ENCODE measurements at places on chromosomes 6 and 20.
A peak's percentile ranks its signal among the peaks of the same experiment; 100 is the strongest.

- DNase-seq: peak; percentile 78
Observed at GRCh38 chr6:42197555-42198362, 3.0 kb upstream of the GUCA1B start.

GRCh38 chr6:11987386-11987785, 24.7 kb upstream of the HIVEP1 start:
- peak; percentile 4 for DNase-seq

DNA sequence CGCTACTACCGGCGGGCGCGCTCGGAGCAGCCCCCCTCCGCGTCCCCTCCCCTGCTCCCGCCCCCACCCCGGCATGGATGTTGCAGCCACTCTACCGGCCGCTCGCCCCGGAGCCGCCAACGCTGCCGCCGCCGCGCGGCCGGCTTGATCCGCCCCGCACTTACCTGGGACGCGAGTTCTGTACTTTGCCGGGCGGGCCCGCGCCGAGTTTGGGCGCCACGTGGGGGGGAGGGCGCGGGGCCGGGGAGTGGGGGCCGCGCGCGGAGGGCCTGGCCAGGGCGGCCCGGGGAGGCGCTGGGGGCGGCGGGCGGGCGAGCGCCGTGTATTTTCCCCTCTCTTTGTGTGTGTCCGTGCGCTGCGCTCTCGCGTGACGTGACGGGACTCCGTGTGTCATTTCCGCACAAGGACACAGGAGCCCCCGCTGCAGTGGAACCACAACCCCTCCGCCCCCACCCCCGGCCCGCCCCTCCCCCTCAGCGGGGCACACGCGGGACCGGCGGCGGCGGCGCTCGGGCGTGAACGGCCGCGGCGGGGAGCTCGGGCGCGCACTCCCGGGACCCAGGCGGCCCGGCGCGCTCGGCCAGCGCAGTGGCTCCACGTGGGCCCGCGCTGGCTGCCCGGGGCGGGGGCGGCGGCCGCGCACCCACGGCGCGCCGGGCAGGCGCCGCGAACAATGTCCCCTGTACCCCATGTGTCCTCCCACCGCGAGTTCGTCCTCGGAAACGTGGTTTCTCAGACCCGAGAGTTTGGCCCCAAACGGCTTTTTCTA, at the start of gene BEND3:
TSS of gene BEND3 (minus strand) at position 590 of the 769 bp plus-strand sequence. CDS start 16,230 bp downstream, outside the sequence.
- DNase-seq: no peak

- no peak for DNase-seq
Observed at GRCh38 chr6:140660295-140660694, 1285.8 kb upstream of the CITED2 start.

- DNase-seq: peak; percentile 61
Observed at GRCh38 chr6:152004036-152004566, 196.6 kb downstream of the ESR1 start.
